ENCODE measurements at places on chromosomes 2 and 18.

GRCh38 chr2:236573066-236573929 is 3.7 kb downstream of the ACKR3 start:
- DNase-seq: no peak

- DNase-seq: no peak
Measured at GRCh38 chr2:16798472-16798871, 132.8 kb upstream of the CYRIA start.

DNA sequence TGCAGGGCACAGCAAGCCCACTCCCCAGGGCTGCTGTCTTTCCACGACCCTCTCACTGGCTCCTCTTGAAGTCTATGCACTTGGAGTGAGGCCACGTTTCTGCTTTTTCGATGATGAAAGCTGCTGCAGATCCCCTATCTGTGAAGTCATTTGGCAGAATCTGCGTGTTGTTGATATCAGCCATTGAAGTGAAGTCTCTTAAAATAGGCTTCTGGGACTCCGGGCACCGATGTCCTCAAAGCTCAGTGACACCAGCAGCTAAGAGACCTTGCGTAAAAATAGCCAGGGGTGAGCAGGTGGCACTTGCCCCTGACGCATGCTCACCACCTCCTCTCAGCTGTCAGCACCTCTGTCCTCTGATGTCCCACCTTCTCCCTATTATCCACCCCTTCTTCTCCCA is 89.4 kb upstream of the FHL2 start:
- no peak for DNase-seq

DNA sequence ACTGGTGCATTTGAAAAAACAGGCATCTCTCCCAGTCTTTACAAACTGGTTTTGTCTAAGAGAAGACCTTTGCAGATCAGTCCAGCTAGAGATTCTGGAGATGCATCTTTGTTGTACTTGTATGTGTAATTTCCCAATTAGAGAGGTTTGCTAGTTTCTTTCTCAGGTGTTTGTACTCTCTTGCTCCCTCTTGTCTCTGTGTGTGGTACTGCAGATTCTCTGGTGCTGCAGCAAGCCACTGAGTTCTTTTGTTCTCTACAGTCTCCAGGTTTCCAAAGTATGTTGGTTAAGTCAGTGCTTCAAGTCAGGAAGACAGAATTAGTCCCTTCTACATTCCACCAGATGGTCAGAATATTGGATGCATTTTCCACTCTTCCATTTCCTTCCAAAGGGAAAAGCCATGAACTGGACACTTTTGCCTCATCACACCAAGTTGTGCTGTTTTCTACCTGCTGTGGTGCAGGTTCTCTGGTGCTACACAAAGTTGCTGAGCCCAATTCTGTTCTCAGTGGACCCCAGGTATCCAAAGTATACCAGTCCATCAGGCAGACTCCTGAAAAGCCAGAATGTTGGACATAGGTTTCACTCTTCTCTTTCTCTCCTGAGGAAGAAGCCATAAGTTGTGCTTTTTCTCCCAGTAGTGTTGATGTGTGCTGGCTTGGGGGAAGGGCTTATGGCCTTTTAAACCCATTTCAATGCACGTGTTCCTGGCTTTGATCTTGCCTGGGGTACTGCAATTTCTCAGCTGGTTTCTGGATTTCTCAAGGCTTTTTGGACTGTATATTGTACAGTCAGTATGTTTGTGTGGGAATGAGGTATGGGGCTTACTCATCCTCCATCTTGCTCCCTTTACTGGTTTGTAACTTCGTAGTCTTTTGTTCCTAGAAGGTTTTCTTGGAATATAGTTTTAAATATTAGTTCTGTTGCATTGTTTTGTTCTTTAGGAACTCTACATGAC is 29.8 kb downstream of the EPC2 start:
- DNase-seq: no peak

DNA sequence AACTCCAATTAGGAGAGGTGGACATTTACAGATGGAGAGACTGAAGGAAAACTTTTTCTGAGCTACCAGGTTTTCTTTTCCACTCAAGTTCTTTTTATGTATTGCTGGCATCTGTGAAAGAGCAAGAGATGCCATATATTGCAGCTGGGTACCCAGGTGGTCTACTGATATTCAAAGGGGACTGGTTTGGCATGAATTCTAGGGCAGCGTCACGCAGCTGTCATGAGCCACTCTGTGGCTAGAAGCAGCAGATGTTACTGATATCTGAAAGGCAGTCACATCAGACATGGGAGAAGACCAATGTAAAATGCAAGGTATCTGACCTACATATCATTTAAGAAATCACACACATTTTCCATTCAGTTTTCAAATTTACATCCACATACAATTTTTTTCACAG is 408.8 kb downstream of the GALNT13 start:
- DNase-seq: no peak

Measured in NCI-H1417 (cell line).